ENCODE measurements at places on chromosomes 5 and 9. TPM values are rescaled to one million over a fixed set of nuclear protein-coding genes. Genes with fewer than 3 reads are reported as not detected.
A peak's percentile ranks its signal among the peaks of the same experiment; 100 is the strongest.

The PDZD2 gene
- 2.6 TPM for total RNA-seq

DNA sequence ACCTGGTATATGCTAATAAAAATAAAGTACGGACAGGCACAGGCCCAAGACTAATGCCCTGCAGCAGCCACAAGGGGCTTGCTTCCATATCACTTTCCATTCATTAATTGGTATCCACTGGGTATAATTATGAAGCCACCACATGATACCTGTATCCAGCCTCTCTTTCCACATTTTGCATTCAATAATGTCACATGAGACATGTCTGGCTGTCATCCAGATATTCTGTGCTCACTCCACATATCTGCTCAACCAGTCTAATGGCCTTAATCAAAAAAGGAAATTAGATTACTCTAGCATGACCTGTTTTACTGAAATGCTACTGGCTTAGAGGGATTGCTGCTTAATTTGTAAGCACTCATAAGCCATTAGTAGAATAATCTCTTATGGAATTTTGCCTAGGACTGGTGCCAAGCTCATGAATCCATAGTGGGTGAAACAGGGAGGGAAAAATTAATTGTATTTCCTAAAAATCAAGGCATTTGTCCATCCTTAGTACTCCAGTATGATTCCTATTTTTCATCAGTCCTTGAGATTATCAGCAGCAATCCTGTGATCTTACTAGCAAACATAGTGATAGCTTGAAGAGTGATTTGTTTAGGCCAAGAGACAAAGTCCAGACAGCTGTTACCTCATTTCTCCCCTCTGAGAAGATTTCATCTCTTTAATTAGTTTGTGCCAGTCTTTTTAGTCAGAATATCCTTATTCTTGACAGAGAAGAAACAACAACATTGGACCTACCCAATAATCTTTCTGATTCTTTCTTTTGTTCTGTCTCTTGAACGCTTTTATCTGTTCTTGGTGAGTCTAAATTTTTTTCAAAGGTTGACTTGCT lies 119.2 kb upstream of the ABCA1 start:
- no peak for DNase-seq

DNA sequence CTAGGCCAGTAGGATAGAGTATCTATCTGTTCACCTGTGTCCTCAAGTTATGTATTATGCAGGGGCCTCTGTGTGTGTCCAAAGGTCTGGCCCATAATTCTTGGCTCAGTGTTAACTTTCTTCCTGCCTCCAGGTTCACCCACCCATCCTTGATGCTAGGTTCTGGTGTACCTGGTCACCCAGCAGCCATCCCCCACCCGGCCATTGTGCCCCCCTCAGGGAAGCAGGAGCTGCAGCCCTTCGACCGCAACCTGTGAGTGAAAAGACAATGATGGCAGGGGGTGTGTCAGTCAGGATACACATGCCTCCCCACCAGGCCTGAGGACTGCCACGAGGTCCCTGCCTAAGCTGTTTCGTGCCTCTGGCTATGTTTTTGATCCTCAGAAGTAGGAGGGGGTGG lies 27.6 kb downstream of the TCF7 start:
- DNase-seq: no peak

- DNase-seq: peak; percentile 97
Measured at GRCh38 chr9:133233681-133234432, 24.8 kb upstream of the OBP2B start.

DNA sequence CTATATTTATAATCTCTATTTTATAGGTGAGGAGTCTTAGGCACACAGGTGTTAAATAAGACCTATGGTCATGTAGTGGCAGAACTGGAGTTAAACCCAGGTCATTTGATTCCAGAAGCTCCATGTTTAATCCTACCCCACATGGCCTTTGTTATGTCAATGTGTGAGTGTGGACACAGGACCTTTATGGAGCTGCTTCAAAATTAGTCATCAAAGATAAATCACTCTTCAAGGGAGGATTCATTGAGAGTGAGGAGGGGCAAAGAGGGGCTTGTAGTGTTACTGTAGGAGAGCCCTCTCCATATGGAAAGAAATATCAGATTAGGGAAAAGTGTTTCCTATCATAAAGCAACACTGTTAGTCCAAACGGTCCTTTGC lies 74.6 kb upstream of the ARRDC3 start:
- no peak for DNase-seq
